Cardiac septum (tissue), 1 donor: ENCODE measurements at places on chromosomes 7 and 10.

DNA sequence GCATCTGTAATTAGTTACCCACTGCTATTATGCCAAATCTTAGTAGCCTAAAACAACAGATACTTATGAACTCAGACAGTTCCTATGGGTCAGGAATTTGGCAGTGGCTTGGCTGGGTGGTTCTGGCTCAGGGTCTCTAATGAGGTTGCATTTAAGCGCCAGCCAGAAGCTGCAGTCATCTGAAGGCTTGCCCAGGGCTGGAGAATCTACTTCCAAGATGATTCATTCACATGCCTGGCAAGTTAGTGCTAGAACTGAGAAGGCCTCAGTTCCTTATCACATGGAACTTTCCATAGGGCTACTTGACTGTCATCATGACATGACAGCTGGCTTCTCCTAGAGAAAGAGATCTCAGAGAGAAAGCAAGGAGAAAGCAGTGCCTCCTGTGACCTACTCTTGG, 121.3 kb downstream of the AVL9 start:
- DNase-seq = no peak

GRCh38 chr10:88791924-88792323, 10.6 kb upstream of the LIPM start:
- DNase-seq = no peak

GRCh38 chr7:71976645-71977044, 435.5 kb downstream of the CALN1 start:
- DNase-seq = no peak

- no peak for DNase-seq
Measured at GRCh38 chr10:56823849-56824248, 462.8 kb upstream of the ZWINT start.

DNA sequence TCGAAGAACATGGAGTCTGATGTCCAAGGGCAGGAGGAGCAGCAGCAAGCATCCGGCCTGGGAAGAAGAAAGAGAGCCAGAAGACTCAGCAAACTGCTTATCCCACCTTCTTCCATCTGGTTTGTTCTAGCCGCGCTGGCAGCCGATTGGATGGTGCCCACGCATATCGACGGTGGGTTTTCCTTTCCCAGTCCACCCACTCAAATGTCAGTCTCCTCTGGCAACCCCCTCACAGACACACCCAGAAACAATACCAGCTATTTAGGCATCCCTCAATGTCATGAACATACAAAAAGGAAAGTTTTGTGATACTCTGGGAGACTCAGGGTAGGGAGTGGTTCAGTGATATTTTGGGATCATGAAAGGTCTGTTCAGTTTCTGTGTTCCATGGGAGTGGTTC, 139.6 kb downstream of the LYZL1 start:
- DNase-seq = no peak

DNA sequence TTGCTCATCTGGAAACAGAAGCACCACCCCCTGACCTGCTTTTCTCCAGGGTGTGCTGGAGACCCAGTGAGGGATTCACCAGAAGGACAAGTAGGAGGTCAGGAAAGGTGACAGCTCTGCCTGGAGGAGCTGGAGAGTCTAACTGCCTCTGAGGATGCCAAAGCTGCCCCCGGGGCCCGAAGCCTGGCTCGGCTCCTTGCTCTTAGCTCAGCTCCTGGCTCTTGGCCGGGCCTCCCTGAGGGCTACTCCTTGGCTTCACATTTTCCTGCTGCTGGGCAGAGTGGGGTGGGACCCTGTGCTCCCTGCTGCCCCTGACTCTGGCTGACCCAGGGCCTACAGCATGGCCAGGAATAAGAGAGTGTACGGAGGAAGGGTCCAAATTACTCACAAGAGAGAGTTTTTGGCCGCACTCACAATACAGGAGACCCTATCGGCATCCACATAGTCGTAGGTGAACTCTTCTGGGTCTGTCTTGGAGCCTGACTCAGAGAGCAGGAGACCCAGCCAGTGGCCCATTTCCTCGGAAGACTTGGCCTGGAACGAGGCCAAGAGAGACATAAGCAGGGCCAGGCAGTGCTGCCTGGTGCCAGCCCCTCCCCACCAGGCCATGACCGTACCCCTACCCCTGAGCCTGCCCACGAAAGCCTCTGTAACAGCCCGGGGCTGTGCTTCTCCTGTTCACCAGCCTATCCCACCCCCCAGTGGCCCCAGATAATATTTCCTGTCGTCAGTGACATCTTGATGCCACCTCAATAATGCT, 63.1 kb downstream of the VWA2 start:
- peak; percentile 56 for DNase-seq
